ENCODE measurements at places on chromosomes 11 and 22. TPM values are rescaled to one million over a fixed set of nuclear protein-coding genes. Genes with fewer than 3 reads are reported as not detected.
A peak's percentile ranks its signal among the peaks of the same experiment; 100 is the strongest.

Gene OR5A1
- total RNA-seq, result not detected

GRCh38 chr22:36471341-36471821 is 10.1 kb downstream of the TXN2 start:
- peaks cover 17% of the 10 kb centered on the region for H3K36me3 ChIP-seq
- peaks cover 26% of the 10 kb centered on the region for H3K4me1 ChIP-seq
- H3K4me3 ChIP-seq, result no peak overlapping the region
- DNase-seq, result no peak
- H3K27me3 ChIP-seq, result no peaks in the 10 kb centered on the region

- no peaks in the 10 kb centered on the region for H3K27me3 ChIP-seq
- no peaks in the 10 kb centered on the region for H3K36me3 ChIP-seq
- H3K27ac ChIP-seq, result no peak overlapping the region
- DNase-seq, result no peak
- H3K4me3 ChIP-seq, result no peak overlapping the region
These were observed 17.5 kb upstream of the CD3E start for GRCh38 chr11:118287006-118287405.

- H3K36me3 ChIP-seq, result peaks cover 57% of the 10 kb centered on the region
- H3K27ac ChIP-seq, result no peak overlapping the region
- no peak for DNase-seq
- H3K27me3 ChIP-seq, result no peaks in the 10 kb centered on the region
These were observed 24.1 kb downstream of the MAML2 start for GRCh38 chr11:96318850-96319249.

DNA sequence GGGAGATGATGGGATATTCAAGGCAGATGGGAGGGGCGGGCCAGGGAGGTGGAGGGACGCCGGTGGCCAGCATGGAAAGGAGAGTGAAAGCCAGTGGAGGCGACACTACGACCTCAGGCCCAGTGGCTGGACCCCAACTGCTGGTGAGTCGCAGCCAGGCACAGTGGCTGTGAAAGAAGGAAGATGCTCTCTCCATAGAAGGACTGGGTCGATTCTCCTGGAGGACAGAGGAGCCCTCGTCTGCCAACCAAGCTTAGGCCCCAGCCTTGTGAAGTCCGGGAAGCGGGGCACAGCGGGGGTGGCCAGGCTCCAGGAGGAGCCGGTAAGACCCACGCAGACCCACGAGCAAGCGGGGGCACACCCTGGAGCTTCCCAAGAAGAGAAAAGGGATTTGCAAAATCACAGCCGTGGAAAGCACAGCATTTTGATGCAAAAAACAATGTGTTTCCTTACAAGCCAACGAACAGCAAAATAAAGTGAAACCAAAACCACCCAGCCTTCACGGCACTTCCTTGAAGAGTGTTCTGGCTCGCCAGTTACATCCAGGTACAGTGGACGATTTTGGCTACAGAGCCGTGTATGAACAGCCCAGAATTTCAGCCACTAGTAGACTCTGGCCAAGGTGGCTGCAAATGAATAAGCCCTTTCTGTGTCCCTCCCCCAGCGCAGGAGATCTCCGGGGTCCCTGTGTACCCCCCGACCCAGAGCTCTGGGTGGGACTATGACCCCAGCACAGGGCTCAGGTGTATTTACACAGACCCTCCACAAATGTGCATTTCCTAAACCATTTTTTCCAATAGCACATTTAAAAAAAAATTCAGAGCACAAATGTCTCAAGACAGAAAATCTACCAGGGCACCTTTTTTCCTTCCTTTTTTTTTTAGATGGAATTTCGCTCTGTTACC is 96.9 kb downstream of the TRMU start:
- H3K4me1 ChIP-seq, result peaks cover 6% of the 10 kb centered on the region
- H3K27ac ChIP-seq, result peak overlapping the region; percentile 91
- no peaks in the 10 kb centered on the region for H3K27me3 ChIP-seq
- H3K4me3 ChIP-seq, result peak overlapping the region; percentile 64
- H3K36me3 ChIP-seq, result no peaks in the 10 kb centered on the region

- H3K4me3 ChIP-seq, result no peak overlapping the region
- H3K27ac ChIP-seq, result no peak overlapping the region
- no peak for DNase-seq
- peaks cover under 1% of the 10 kb centered on the region for H3K27me3 ChIP-seq
These were observed 150.2 kb downstream of the SNX19 start for GRCh38 chr11:130765951-130766649.

GRCh38 chr22:47161631-47162030 is 399.2 kb downstream of the TBC1D22A start:
- H3K36me3 ChIP-seq, result peaks cover 5% of the 10 kb centered on the region
- no peak overlapping the region for H3K4me3 ChIP-seq
- H3K27ac ChIP-seq, result no peak overlapping the region
- DNase-seq, result no peak
- no peaks in the 10 kb centered on the region for H3K27me3 ChIP-seq

Data from activated CD8-positive, alpha-beta T cell treated with anti-CD3 and anti-CD28 coated beads for 36 hours (primary cell).